ENCODE measurements at places on chromosomes 1 and 21.

DNA sequence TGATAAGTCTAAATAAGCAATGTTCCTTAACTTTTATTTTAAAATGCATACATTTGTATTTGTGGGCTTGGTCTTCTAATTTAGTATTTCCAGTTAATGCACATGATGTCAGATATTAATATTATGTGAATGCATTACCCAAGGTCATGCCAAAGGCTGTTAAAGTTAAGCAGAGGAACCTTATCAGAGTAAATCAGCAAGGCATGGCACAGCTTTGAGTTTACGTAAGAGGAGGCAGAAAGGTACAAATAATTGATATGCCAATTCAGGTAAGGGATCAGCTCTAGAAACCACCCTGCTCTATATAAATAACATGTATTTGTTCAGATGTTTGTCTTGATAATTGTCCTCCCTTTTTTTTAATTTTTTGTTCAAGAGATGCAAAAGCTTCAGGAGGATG is 64.5 kb upstream of the CHRM3 start:
- DNase-seq = no peak

GRCh38 chr1:44610527-44611148 is 63.6 kb downstream of the TMEM53 start:
- no peak for DNase-seq

DNA sequence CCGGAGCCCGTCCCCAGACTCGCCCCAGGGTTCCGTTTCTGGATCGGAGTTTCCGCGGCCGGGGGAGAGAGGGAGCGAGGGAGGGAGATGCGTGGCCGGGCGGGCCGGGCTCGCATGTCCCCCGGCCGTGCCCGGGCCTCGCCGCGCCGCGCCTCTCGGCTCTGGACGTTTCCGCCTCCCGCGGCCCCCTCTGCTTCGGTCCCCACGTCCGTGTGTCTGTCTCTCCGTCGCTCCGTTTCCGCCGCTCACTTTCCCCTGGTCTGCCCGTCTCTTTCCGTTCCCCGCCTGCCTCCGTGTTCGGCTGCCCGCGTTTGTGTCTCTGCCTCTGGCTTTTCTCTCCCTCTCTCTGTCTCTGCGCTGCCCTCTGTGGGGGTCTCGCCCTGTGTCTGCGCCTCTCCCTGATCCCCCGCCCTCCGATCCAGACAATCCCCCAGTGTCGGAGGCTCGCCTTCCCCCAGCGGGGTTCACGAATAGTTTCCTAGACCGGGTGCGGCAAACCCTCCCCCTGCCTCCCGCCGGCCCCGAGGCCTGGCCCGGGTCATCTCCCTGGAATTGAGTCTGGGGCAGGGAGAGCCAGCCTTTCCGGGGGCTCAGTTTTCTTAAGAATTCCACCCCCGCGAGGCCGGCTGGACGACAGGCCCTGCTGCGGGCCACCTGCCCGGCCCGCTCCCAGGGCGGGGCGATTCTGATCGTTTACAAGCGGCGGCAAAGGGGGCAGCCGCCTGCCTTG is 735 bp downstream of the NBL1 start:
- no peak for DNase-seq

DNA sequence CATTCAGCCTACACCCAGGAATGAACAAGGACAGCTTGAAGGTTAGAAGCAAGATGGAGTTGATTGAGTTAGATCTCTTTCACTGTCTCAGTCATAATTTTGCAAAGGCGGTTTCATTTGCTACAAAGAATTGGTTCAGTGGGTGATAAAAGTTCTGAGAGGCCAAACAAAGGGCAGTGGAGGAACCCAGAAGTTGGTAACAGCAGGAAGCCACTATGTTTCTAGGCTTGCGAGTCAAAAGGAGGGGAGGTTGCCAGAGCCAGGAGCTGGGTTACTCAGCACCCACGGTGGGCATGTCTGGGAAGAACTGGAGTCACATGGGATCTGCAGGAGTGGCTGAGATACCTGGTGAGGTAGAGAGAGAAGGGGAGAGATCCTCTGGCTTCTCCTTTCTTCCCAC is 64.2 kb upstream of the MRPS6 start:
- DNase-seq = no peak

DNA sequence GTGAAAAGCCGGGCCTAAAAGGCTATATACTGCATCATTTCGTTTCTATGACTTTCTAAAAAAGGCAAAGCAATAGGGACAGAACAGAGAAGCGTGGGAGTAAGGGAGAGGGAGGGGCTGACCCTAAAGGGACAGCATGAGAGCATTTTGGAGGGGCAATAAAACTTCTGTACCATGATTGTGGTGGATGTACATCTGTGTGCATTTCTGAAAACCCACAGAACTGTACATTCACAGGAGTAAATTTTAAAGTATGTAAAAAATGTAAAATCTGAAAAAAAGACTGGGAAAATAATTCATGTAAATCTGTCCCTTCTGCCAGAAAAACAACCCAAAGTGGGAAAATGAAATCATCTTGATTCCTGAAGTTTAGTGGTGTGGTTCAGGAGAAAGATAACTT is 235.4 kb downstream of the CENPF start:
- no peak for DNase-seq

- no peak for DNase-seq
These were observed 148.6 kb downstream of the TIAM1 start for GRCh38 chr21:31195334-31196015.

GRCh38 chr1:183622013-183622412 is 13.6 kb downstream of the ARPC5 start:
- DNase-seq = no peak

GRCh38 chr1:118921994-118922393 is 66.1 kb downstream of the TBX15 start:
- DNase-seq = no peak

GRCh38 chr21:37551331-37551992 is 184.9 kb downstream of the DYRK1A start:
- no peak for DNase-seq

GRCh38 chr1:164576291-164577271 is 17.6 kb downstream of the PBX1 start:
- DNase-seq = no peak

DNA sequence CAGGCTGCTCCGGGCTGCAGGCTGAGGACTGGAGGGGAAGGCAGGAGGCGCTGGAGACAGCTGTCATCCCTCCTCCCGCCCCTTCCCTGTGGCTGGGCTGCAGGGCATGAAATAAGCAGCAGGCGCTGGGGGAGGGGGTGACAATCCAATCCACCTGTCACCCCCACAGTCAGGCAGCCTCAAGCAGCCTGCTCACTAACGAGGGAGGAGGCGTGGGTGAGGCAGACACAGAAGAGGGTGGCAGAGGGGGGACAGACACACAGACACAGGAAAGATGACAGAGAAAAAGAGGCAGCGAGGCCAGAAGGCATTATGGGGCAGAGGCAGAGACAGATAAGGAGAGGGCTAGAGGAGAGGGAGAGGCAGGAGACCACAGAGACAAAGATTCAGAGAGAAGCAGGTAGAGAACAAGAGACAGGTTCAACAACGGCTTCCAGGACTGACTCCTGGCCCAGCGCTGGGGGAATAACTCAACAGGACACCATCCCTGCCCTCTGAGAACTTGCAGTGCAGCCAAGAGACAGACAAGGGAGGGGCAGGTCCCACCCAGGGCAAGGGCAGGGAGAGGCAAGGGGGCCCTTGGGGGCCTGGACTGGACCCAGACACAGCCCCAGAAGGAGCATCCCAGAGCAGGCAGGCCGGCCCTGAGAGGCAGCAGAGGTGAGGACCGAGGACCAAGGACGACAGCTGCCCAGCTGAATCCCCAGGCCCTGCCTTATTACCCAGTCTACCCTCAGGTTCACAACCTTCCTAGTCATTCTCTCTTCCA is 11.2 kb downstream of the MEF2D start:
- DNase-seq = no peak

GRCh38 chr1:64167176-64167575 is 36.2 kb upstream of the UBE2U start:
- no peak for DNase-seq

Data from upper lobe of right lung (tissue), 1 donor.